GM12878 (cell line): ENCODE measurements at places on chromosomes 16 and 17. TPM values are rescaled to one million over a fixed set of nuclear protein-coding genes. Genes with fewer than 3 reads are reported as not detected.

The C16orf96 gene
- 0.05 and 0.08 TPM in 2 replicates for total RNA-seq

The DNAAF8 gene
- total RNA-seq, result 0.21 and 0.36 TPM in 2 replicates

The SP2 gene
- 16.8 and 17.9 TPM in 2 replicates for total RNA-seq

The CCL22 gene
- 704 and 775 TPM in 2 replicates for total RNA-seq

The CYGB gene
- total RNA-seq, result not detected in 2 replicates

The ERN2 gene
- total RNA-seq, result 0.11 and 0.95 TPM in 2 replicates

The RAB40C gene
- total RNA-seq, result 10.0 and 11.8 TPM in 2 replicates

The ASB16 gene
- total RNA-seq, result 0.19 and 0.23 TPM in 2 replicates

The GJD3 gene
- total RNA-seq, result not detected in 2 replicates

The TBC1D3 gene
- not detected in 2 replicates for total RNA-seq

The IL21R gene
- total RNA-seq, result 138 and 141 TPM in 2 replicates

The CTRL gene
- total RNA-seq, result 2.0 and 3.6 TPM in 2 replicates

The NT5M gene
- total RNA-seq, result 8.2 and 8.4 TPM in 2 replicates

The CYLD gene
- 58.8 and 63.2 TPM in 2 replicates for total RNA-seq

The GNG13 gene
- total RNA-seq, result not detected in 2 replicates

GRCh38 chr17:40122136-40122998, 596 bp downstream of the MSL1 start:
- DNase-seq, result no peak

DNA sequence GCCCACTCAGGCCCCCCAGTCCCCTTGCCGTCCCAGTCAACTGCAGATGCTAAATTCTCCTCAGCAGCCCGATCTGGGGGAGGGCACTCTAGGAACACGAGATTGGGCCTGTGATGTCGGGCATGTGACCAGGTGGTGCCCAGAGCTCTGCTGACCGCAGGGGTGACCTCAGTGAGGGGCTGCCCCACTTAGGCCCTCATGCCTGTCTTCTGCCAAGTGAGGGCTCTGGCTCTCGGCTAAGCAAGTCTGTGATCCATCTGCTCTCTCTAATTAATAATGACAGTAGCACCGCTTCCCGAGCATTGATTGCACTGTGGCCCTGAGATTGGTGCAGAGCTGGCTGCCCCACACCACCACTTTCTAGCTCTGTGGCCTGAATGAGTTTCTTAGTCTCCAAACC, 138.8 kb downstream of the MRM1 start:
- no peak for DNase-seq

- DNase-seq, result no peak
Measured at GRCh38 chr17:46862949-46863348, 11.6 kb downstream of the WNT9B start.

- DNase-seq, result no peak
Measured at GRCh38 chr16:85640585-85640984, 27.5 kb downstream of the GSE1 start.

GRCh38 chr16:49521734-49522325, 148.2 kb downstream of the C16orf78 start:
- DNase-seq, result no peak

- DNase-seq, result no peak
Measured at GRCh38 chr17:17902877-17903276, 66.1 kb upstream of the SREBF1 start.

- DNase-seq, result no peak
Measured at GRCh38 chr17:74201250-74201649, 2.2 kb upstream of the RPL38 start.

GRCh38 chr17:67559381-67559966, 158.3 kb upstream of the NOL11 start:
- DNase-seq, result no peak

DNA sequence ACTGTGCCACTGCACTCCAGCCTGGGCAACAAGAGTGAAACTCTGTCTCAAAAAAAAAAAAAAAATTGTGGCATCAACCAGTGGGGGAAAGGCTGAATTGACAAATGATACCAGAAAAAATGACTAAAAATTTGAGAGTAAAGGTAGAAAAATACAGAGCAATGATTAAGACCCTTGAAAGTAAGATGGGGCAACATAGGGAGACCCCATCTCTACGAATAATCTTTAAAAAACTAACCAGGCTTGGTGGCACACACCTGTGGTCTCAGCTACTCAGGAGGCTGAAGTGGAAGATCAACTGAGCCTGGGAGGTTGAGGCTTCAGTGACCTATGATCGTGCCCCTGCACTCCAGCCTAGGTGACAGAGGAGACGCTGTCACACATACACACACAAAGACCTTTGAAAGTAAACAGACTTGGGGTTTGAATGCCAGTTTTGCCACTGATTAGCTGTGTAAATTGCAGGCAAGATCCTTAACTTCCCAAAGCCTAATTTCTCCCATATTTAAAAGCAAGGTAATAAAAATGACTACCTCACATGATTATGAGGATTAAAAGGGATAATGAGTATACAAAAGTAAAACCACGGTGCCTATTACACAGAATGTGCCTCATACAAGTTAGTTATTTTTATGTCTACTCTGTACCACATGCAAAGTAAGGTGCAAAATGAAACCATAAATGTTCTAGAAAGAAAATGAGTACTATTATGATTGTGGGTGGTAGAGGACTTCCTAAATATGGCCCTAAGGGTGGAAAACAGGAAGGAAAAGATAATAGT, 21.7 kb upstream of the PAFAH1B1 start:
- peak; percentile 61 for DNase-seq

DNA sequence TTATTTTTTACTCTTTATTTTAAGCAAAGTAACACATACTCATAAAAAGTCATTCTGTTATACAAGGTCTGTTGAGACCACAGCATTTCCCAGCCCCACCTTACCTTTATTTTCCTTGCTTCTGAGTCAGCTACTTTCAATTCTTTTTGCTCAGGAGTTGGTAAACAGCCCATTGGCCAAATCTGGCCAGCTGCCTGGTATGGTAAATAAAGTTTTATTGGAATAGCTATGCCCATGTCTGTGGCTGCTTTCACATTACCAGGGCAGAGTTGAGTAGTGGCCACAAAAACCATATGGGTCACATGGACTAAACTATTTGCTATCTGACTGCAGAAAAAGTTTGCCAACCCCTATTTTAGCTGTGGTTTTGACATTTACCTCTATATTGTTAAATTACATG, 3.4 kb upstream of the NSRP1 start:
- DNase-seq, result peak; percentile 56

GRCh38 chr16:2532494-2533141, 1.4 kb upstream of the CEMP1 start:
- DNase-seq, result peak; percentile 39

DNA sequence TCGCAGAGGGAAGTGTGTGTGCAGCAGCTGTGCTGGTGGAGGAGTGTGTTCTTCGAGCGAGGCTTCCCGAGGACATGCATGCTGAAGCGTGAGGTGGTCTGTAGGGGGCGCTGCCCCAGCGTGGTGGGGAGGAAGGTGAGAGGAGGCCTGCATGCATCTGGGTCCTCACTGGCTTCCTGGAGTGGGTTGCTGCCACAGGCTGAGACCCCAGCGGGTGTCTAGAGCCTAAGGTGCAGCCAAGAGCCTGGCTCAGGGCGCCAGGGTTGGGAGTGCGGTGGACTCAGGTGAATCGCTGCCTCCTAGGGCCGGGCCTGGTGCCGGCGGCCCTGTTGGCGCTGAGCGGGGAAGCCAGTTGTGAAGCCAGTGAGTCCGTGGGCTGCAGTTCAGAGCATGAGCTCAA, 7.5 kb upstream of the HSD3B7 start:
- no peak for DNase-seq

- no peak for DNase-seq
Measured at GRCh38 chr16:83722456-83723183, 85.2 kb upstream of the HSBP1 start.

DNA sequence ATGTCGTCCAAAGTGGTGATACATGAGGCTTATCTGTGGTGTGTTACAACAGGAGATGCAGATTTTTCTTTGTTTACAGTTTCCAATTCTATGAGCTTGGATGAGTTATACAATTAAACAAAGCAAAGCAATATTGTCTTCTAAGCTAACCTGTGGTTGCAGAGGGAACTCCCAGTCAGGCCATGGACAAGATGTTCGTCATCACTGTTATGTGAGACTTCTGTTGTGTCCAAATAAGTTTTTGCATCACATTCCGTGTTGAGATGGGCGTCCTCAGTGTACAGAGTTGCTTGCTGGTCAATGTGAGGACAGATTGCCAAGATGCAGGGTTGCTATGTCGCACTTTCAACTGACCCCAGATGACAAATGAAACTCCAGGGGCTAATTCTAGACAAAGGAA, 189.3 kb downstream of the IRF8 start:
- no peak for DNase-seq

GRCh38 chr17:57872536-57872935, 22.7 kb upstream of the MRPS23 start:
- DNase-seq, result no peak

- DNase-seq, result no peak
Measured at GRCh38 chr16:12655537-12655936, 148.2 kb downstream of the CPPED1 start.

GRCh38 chr17:82952019-82952418, 112.2 kb upstream of the ZNF750 start:
- DNase-seq, result no peak

DNA sequence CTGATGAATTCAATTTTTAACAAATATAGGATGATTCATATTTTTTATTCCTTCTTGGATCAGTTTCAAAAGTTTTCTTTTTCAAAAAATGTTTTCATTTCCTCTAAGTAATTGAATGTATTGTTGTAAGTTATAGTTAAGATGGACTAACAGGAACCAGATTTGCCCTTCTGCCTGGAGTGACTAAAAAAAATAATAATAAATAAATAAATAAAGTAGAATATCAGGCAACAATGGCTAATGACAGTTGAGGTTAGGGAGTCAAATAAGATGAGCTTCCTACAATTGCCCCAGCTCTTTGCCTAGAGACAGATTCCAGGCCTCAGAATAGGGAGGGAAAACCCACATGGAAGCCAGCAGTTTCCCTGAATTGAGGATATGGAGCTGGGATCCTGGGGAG, 73.7 kb upstream of the MSI2 start:
- DNase-seq, result no peak

- no peak for DNase-seq
Measured at GRCh38 chr17:44355642-44356099, 8.0 kb downstream of the FAM171A2 start.

- no peak for DNase-seq
Measured at GRCh38 chr17:78785011-78785662, 3.1 kb upstream of the CYTH1 start.

GRCh38 chr17:27315796-27316465, 22.0 kb downstream of the WSB1 start:
- no peak for DNase-seq

DNA sequence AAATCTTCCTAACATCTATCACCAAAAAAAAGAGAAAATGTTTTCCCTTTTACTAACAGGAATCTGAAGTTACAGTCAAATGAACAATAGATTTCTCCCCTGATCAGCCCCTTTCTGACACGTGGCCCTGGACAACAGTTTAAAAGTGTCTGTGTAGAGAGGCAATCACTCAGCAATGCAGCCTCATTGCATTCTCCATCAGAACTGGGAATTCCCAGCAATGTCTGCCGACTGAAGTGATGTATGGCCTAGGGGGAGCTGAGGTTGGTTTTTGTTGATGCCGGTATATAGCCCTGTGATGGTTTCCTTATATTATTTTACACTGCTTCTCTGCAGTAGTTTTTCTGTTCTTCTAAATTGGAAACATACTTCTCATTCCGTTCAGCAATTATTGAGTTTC, 904.3 kb upstream of the CDH8 start:
- DNase-seq, result no peak

GRCh38 chr16:29848420-29849297, 14.4 kb downstream of the CDIPT start:
- DNase-seq, result no peak
